NCI-H1436 (cell line): ENCODE measurements at places on chromosomes 7 and 10.

DNA sequence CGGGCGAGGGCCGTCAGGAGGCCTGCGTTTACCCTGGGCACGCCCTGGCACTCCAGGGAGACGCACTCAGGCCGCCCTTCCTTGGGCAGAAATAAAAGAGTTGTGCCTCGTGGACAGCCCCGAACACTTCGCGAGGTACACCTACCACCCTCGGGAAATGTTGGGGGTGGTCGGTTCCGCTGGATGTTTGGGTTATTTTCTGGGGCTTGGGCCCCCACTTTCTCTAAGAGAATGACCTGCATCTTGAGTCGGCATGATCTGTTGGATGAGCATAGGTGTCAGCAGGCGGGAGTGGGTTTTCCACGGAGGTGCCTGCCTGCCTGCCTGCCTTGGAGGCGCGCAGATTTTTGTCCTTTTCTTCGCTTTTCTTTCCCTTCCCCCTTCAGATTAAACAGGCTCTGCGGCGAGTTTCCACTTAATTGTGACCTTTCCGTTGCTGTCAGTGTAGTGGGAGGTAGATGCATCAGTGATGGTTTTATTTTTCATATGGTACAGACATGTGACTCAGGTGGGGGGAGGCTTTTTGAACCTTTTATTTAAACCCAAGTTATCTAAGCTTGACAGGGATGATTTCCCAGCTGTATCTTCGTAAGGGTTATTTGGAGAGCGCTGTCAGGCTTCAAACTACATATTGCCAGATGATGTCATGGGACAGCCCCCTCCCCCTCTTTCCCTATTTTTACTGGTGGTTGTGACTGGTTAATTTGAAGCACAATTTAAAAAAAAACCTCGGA is 661 bp downstream of the HECTD2 start:
- DNase-seq, result peak; percentile 29

- DNase-seq, result no peak
These were observed 484.9 kb downstream of the GPAM start for GRCh38 chr10:111698711-111699110.

- no peak for DNase-seq
These were observed 29.1 kb upstream of the LBX1 start for GRCh38 chr10:101258179-101258885.

GRCh38 chr7:1998146-1998545 is 234.6 kb downstream of the MAD1L1 start:
- DNase-seq, result no peak

- DNase-seq, result no peak
These were observed 3.1 kb downstream of the AHCYL2 start for GRCh38 chr7:129227646-129228578.

- no peak for DNase-seq
These were observed 35.6 kb downstream of the BRAF start for GRCh38 chr7:140889150-140889549.

- DNase-seq, result no peak
These were observed 26.3 kb downstream of the ENTPD7 start for GRCh38 chr10:99685597-99685967.

DNA sequence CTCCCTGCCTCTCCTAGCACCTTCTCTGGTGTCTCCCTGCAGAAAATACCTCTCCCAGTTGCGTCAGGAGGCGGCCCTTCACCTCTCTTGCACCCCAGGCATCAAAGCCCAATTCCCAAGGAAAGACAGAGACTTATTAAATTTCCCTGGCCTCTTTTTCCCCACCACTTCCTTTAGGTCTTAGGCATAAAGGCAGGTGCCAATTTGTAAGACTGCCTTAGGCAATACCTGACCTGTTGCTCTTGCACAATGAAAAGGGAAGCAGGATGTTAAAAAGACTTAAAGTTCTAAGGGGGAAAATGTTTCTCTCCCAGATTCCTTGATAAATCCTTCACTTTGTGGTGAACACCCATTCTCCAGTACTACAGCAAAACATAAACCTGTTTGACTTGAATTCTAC is 186.7 kb downstream of the SLC25A13 start:
- no peak for DNase-seq

DNA sequence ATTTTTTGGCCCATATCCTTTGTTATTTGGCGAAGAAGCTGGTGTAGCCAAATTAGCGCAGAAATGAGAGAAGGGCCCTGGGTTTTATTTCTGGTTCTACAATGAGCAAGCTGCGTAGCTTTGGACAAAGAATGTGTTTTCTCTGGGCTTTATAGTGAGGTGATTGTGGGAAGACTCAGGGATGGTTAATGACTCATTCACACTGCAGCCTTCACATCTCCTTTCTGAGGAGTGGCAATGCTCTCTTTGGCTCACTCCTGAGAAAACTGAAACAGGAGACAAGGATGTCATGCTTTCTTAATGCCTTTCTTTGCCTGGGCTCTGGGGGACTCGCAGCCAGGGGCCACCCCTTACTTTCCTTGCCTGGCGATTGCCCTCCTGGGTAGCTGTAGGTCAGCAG is 271.0 kb upstream of the PODXL start:
- no peak for DNase-seq

- no peak for DNase-seq
These were observed 56.4 kb downstream of the TMEM106B start for GRCh38 chr7:12267542-12267941.

GRCh38 chr10:125130260-125130659 is 30.1 kb downstream of the CTBP2 start:
- DNase-seq, result no peak

DNA sequence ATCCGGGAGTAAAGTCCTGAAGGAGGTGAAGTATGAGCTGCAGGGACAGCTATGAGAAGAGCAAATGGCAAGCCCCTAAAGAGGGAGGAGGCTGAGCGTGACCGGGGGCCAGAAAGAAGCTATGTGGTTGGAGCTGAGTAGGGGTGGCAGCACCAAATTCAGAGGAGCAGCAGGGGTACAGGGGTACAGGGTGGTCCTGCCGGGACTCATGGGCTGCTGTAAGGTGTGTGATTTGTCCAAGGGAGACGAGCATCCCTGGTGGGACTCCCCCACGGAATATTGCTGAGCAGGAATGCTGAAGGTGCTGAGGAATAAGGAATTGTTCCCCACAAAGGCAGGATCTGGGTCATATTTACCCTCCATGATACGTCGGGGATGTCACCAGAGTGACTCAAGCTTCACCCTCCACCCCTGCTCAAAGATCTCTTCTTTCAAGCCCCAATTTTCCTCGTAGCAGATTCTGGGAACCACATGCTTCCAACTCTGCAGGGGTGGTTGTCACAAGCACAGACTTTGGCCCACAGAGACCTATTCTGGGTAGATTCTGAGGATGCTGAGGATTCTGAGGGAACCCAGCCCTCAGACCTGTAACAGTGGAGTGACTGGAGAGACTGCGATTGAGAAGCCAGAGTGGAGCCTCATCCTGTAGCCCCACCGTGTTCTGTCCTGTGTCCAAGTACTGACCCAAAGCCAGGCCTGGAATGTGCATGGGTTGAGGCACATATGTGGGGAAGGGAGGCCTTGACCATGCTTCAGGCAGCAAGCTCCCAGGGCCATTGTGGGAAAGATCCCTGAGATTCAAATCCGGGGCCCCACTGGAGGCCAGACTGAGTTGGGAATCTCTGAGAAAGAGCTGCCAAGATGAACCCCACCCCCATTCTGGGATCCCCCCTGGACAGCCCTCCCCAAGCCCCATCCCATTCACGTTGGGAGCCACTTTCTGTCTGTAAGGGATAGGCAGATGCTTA is 4.2 kb downstream of the SFTPD start:
- DNase-seq, result no peak

DNA sequence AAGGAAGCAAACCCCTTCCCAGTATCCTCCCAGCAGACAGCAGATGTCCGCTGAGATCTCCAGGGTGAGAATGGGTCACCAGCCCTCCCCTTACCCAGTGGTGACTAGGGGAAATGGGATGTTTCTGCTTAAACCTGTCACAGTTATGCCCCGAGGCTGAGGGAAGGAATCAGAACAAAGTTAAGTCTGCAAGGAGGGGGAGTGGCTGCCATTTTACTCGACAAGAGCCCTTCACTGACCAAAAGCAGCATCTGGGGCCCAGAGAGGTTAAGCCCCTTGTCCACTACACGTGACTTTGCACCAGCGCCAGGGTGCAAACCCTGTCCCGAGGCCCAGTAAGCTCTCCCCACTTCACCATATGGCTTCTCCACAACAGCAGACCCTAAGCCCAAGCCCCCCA is 4.6 kb upstream of the NANOS1 start:
- no peak for DNase-seq

DNA sequence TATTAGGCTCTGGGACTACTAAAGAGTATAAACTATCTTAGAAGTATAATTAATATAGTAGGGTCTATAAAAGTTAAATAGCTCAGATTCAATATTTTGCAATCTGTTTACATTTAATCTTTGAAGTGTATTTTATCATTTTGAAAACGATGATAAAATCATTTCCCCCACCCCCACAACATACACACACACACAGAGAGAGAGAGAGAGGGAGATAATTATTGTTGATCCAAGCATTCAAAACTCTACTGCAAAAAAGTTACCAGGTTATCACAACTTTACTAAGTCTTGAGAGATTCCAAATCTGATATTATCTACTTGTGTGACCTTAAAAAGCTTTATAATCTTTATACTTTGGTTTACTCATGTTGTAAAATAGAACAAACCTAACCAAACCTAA is 14.0 kb downstream of the ZNF800 start:
- no peak for DNase-seq

DNA sequence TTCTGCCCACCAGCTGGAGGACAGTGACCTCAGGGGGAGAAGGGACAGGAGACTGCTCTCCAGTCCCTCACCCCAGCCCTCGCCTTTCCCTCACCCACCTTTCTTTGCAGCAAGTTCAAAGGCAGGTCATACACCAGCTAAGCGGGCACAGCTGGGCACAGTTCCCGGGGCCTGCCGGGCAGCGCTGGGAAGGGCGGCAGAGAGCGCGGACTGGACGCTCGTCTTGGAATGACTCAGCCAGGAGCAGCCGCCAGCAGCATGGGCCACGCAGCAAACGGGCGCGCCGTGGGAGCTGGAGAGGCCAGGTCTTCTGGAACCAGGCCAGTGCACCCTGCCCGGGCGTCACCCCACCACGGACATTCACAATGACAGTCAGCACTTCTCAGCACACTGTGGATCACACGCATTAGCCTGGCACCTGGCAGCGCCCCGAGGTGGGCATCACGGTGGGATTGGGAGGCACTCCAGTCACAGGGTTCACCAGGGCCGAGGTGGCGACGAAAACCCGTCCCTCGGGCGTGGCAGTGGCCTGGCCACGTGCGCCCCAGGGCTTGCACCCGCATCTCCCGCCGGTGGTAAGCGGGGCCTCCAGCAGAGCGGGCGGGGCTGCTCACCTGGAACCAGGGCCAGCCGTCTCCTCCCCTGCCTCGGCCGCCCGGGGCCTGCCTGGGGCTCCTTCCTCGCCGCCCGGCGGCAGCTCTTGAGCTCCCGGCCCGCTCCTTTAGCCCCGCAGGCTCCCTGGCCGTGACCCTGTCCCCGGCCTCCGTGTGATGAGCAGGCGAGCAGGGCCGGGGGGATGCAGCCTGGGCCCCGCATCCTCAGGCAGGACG is 29.0 kb upstream of the WDFY4 start:
- no peak for DNase-seq

- no peak for DNase-seq
These were observed 38.5 kb downstream of the CAMK2B start for GRCh38 chr7:44286618-44287487.

DNA sequence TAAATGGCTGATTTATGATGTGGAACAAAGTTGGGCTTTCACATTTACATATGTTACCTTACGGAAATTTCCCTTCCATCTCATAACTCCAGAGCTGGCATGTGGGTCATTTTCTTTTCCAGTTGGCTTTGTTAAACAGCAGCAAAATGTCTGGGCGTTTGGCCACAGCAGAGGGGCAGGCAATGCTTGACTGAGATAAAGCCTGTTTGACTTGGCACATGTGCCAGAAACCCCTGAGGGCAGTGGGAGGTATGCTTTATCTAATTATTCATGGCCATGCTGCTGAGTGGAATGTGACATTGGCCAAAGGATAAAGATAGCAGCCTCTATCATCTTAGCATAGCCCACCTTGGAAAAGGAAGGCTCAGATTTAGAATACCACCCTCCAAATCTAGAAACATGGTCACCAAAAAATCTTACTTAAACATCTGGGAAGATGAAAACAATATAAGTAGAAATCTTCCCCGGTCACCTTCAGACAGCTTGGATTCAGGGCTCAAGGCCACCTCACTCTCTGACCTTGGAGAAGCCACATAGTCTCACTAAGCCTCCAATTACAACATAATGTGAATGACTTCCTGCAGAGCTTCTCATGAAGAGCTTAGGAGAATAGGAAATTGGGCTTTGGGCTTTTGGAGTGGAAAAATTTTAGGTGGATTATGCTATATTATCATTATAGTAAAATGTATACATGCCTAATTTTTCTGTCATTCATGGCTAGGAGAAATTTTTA is 101.5 kb downstream of the GRM3 start:
- DNase-seq, result no peak

DNA sequence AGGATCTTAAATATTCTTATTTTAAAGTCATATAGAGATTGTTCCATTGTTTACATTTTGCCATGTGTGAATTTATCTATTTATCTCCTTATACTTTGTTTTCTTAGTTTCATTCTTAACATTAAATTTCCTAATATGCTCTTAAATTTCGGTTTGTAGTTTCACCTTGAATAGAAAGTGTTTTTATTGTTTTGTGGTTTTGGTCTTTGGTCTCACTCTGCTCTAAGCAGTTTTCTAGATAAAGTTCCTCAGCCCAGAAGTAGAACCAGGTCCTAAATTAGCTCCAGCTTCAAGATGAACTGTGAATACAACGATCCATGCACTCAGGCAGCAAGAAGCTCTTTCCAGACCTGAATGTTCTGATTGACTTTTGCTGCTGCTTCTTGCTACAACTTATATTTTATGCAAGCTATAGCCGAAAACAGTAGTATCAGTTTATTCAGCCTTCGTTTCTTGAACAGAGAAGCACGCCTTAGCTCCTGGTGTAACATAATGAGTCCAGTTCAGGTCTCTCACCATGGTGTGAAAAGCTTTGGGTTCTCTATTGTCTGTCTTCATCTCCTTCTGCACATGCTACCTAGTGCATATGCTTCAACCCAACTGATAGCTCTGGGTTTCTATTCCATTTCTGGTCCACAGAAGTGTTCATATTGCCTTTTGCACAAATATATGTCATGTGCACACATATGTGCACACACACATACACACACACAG is 95.3 kb downstream of the SEM1 start:
- no peak for DNase-seq

DNA sequence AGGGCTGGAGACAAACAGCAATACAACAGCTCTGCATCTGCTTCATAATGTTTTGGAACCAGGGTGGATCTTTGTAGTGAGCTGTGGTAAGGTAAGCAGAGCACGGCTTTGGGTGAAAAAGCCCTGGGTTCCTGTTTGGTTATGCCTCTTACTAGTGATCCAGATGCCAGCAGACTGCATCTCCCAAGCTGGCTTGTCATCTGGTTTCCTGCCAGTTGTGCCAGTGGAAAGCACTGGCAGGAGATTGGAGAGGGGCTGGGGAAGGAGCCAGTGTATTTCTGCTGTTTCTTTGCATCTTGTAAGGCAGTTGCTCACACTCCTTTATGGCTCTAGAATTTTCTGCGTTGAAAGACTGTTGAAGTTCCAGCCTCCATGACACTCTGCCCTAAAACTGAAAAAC is 137.6 kb downstream of the TSPAN12 start:
- no peak for DNase-seq

GRCh38 chr7:43905956-43906330 is 453 bp downstream of the URGCP start:
- no peak for DNase-seq

- DNase-seq, result no peak
These were observed 22.9 kb downstream of the DLD start for GRCh38 chr7:107913851-107914250.

GRCh38 chr7:32658467-32658869 is 163.2 kb downstream of the AVL9 start:
- DNase-seq, result no peak
